ENCODE measurements at places on chromosomes 3 and 15.

GRCh38 chr3:115830764-115831395, 207.6 kb downstream of the GAP43 start:
- no peak for DNase-seq

DNA sequence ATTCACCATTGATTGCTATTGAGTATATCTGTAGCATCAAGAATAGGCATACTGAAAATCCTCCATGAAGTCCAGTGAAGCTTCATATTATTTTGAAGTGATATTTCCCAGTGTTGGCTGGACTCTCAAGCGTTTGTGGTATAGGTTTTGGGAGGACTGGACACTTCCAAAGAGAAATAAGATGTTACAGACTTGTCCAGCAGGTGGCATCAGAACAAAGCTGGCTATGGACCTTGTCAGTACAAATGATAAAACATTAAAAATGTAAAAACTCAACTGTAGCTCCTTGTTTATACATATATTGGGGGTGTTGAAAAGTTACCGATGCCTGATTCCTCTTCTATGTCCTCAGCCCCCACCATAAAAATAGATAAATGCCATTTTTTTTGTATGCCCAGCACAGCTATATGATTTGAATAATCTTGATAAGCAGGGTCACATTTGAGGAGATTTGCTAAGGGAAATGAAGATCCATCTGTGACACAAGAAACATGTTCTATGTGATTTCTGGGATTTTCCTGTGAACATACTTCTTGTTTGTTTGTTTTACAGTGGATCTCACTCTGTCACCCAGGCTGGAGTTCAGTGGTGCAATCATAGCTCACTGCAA, 54.5 kb upstream of the GOLGA6B start:
- no peak for DNase-seq

DNA sequence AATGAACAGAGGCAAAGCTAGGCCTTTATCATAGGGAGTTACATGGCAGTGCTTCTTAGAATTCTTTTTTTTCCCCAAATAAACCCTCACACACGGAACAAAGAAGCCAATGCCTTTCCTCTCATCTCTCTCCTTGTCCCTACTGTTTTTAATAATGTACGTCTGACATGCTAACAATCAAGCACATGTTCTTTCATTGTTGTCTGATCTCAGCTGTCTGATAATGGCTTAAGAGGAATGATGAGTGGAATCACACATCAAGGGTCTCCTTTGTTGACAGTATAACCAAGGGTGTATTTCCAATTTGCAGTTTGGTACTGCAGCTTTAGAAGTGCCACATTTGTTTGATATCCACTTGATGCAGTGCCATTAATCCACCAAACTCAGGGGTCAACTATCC, 34.8 kb upstream of the EPHA3 start:
- no peak for DNase-seq

DNA sequence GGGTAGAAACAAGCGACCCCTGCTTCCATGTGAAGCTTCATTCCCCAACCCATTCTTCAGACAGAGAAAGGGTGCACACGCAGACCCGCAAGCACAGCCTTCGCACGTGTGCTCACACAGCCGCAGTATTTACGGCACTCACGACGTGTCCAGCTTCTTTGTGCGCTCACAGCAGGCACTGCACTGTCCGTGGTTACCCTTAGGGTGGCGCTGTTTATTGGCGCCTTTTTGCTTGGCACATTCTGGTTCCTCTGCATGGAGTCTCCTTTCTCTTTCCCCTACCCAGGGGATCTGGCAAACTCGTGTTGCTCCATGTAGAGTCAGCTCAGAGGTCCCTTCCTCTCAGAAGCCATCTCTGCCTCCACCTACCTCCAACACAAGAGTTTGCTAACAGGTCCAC, 115.1 kb downstream of the SLCO3A1 start:
- no peak for DNase-seq

- no peak for DNase-seq
Measured at GRCh38 chr3:156792536-156792935, 33.6 kb upstream of the LEKR1 start.

GRCh38 chr15:81216422-81216821, 19.7 kb downstream of the IL16 start:
- no peak for DNase-seq

DNA sequence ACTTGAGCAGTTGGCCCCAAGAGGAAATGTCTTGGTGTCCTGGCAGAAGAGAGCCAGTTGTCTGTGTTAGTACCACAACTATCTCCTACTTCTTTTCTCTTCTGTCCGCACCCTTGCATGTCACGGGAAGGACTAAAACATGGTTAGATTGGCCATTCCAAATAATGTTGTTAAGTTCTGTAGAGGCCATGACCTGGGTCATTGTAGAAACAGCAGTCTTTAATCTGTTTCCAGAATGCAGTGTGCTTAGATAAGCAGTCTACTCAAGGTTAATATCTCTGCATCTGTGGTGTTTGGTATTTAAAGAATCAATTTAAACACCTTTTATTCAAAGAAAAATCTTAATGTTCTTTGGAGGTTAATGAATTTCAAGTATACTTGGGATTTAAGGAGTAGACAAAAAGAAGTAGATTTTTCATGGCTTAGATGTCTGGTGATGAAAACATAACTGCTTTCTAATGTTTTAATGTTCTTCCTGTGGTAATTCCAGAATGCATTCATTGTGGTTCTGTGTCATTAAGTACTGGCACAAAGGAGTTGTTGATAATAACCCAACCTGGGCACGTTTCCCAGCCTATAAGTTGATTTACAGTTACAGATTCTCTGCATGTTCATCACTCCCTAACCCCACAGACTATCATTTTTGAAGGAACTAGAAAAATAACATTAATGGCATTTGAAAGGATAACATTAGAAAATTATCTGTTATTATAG, 58.9 kb downstream of the TMEM108 start:
- no peak for DNase-seq

- DNase-seq = no peak
Measured at GRCh38 chr15:74229686-74230085, 6.4 kb upstream of the CCDC33 start.

DNA sequence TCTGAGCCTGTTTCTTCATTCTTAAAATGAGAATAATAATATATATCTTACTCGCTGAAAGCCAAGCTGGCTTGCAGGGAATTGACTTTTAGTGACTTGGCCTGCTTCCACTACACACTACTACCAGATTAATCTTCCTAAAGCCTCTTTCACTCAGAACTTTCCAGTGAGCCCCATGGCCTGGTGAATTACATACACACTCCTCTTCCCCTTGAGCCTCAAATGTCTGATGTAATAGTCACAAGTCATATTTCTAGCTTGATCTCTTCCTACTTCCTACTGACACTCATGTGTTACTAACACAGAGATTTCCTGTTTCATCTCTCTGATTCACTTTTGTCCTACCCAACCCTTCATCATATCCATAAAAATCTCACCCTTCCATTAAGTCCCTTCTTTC, 82.7 kb upstream of the SOX2 start:
- DNase-seq = no peak

DNA sequence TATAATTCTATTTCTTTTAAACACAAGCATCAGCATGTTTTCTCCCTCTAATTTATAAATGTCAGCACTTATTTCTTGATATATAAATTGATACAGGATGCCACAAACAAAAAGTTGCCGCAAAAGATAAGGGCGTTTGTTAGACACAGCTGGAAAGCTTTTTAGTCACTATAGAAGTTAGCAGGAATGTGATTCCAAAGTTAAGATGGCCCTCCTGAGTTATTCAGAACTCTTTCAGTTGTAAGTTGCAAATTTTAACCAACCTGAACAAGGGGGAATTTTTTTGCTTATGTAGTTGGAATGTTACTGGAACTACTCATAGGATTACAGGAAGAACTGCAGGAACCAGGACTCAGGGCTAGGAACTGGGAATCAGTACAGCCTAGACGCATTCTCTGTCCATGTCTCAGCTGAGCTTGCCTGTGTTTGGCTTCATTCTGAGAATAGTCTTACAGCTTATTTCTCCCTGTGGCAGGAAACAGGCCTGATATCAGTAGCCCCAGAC, 166.3 kb downstream of the VGLL4 start:
- no peak for DNase-seq

- no peak for DNase-seq
Measured at GRCh38 chr3:155086051-155086450, 5.9 kb downstream of the MME start.

GRCh38 chr3:108208831-108209230, 13.4 kb downstream of the IFT57 start:
- no peak for DNase-seq

GRCh38 chr15:98410328-98410727, 238.0 kb upstream of the IGF1R start:
- DNase-seq = no peak

Data from activated T-helper 1 cell treated with anti-CD3 and anti-CD28 coated beads, Interleukin-2, amount 50 U/mL, for 16 hours (primary cell).